ENCODE measurements at places on chromosomes 16 and 17.

DNA sequence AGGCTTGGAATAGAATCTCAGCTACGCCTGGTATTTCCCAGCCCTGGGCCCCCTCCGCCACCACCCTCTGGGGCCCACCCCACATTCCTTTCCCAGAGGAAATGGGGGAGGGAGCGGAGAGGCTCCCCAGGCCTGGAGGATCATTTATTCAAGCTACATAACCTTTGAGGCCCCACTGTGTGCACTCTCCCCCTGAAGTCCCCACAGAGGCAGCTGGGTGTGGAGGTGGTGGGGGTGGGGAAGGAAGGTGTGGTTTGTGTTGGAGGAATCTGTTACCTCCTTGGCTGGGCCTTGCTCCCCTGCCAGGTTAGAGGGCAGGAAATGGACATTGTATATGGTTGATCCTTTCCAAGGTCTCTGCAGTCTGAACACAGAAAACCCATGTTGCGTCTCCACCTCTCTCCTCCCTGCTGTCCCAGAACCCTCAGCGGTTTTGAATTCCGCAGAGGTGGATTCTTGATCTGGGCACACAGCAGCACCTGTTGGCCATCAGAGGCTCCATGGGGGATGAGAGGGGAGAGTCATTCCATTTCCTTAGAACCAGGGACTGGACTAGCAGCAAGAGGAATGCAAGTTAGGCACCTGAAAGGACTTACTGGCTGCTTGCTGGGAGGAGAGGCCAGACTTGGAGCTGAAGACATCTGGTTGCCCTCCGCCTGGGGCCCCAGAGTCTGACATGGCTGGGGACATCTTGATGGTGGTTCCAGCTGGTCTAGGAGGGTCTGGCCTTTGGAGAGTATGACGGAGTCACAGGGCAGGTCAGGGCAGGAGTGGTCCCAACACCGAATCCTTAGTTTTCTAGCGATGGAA, 23.0 kb downstream of the ARHGAP23 start:
- no peak for DNase-seq

- no peak for DNase-seq
Measured at GRCh38 chr17:76262732-76263344, 2.3 kb upstream of the UBALD2 start.

DNA sequence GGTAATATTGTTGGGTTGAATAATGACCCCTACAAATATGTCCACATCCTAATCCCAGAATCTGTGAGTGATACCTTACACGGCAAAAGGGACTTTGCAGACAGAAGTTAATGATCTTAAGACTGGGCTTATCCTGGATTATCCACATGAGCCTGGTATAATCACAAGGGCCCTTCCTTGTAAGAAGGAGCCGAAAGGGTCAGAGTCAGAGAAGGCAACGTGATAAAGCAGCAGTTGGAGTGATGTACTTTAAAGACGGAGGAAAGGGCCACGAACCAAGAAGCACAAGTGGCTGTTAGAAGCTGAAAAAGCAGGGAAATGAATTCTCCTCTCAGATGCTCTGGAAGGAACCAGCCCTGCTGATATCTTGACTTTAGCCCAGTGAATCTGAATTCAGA, 137.8 kb downstream of the UTP18 start:
- DNase-seq: no peak

GRCh38 chr16:49335828-49336227, 37.8 kb upstream of the C16orf78 start:
- no peak for DNase-seq

- no peak for DNase-seq
Measured at GRCh38 chr16:49168126-49168525, 113.5 kb downstream of the CBLN1 start.

DNA sequence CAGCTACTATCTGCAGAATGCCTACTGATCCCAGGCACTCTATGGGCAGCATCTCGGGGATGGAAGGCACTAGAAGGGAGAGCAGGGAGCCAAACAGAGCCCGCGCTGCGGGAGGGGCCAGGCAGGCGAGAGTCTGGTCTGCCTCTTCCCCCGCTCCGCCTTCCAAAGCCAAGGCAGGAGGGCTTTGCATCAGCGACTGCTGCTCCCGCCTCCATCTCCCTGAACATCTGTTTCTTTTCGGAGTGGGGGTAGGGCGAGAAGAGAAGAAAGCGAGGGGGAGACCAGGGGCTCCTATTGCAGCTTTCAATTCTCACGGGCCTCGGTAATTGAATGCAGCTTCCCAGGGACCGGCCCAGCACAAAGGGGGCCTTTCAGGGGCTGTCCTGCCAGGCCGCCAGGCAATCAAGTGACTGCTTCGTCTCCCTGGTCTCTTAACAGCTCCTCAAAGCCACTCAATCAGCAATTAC, 31.4 kb upstream of the CDC42EP4 start:
- no peak for DNase-seq

DNA sequence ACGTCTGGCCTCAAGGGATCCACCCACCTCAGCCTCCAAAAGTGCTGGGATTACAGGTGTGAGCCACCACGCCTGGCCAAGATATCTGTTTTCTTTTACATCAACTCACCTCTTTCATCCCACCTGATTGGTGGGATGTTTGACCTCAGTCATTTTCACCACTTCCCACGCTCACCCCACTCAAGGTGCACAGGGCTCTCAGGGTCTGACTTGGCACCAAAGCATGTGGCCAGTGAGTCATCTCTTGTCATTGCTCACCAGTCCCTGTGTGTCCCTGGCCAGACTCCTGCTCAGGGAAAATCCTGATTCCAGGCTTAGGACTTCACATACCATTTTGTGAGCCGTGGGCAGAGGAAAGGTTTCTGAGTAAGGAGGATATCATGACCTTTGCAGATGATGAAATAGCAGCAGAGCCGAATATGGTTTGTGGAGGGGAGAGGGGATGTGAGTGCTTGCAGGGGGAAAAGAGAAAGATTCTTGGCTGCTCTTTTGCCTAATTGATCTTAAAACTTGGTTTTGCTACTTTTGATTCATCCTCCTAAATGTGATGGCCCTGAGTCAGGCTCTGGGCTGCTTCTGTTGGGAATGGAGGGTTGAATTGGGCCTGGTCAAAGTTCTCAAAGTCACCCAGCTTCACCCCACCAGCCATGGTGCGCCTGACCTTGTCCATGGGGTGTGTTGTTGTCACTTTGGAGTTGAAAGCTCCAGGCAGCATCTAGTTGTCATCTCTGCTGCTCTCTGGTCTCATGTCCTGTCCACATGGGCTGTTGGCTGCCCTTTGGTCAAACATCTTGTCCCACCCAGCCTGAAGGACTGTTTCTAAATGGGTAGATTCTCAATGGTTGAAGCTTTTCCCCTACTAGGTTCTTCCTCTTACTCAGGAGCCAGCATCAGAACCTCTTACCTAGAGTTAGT, 6.0 kb upstream of the KCNH6 start:
- no peak for DNase-seq

DNA sequence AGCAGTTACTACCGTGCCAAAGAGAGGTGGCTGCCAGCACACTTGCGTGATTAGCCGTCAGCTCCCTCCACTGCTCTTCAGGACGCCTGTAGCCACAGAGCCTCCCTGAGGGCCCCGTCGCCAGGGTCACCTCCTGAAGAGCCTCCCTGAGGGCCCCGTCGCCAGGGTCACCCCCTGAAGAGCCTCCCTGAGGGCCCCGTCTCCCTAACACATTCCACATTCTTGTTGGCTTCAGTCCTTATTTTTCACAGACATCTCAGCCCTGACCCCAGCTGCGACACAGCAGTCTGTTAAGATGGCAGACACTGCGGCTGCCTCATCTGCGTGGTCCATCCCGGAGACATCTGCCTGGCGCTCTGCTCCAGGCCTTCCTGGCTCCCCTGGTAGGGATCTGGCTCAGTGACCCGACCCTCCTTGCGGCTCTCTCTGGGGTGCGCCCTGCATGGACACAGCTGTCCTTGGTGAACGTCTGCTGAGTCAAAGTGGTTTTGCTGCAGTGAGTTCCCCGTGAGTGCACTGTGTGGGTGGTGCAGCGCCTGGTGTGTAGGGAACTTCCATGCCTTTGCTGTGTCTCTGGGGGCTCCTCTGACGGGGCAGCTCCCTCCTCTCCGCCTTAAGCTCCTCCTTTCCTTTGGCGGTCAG, 11.4 kb downstream of the ACSF3 start:
- no peak for DNase-seq

- no peak for DNase-seq
Measured at GRCh38 chr17:63476854-63477479, at the start of gene ACE. TSS of gene ACE (plus strand) at chr17:63477061. CDS start at chr17:63477095, 34 bp downstream.

GRCh38 chr16:85231959-85232358, 119.7 kb upstream of the CIBAR2 start:
- no peak for DNase-seq

- peak; percentile 3 for DNase-seq
Measured at GRCh38 chr16:49700251-49701064, 155.5 kb downstream of the ZNF423 start.

DNA sequence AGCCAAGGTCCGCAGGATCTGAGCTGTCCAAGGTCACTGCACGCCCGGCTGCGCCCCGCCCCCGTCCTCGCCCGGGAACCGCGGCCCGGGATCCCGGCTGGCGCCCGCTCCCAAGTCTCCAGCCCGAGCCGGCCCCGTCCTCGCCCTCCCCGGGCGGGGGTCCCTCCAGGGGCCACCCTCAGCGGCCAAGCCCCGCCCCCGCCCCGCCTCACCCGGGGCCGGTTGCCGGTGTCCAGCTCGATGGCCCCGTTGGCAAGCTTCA, 216 bp downstream of the VPS9D1 start:
- DNase-seq: no peak

DNA sequence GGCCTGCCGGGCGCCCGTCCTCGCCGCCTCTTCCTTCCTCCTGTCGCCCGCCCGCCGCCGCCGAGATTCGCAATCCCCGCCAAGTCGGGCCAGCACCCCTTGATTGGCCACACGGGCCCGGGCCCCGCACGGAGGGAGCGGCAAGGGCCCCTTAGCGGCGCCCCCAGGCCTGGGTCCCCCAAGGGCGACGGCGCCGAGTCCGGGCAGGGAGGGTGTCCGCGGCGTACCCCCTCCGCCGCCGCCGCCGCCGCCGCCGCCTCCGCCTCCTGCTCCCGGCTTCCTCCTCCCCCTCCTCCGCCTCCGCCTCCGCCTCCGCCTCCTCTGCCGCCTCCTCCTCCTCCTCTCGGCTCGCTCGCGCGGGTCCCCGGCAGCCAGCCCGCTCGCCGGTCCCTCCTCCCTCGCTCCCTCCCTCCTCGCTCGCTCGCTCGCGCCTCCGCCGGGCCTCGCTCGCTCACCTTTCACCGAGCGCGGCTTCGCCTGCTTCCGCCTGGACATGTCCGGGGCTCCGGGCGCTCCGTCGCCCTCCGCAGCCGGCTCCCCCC, 561 bp downstream of the ZNF423 start:
- DNase-seq: no peak

DNA sequence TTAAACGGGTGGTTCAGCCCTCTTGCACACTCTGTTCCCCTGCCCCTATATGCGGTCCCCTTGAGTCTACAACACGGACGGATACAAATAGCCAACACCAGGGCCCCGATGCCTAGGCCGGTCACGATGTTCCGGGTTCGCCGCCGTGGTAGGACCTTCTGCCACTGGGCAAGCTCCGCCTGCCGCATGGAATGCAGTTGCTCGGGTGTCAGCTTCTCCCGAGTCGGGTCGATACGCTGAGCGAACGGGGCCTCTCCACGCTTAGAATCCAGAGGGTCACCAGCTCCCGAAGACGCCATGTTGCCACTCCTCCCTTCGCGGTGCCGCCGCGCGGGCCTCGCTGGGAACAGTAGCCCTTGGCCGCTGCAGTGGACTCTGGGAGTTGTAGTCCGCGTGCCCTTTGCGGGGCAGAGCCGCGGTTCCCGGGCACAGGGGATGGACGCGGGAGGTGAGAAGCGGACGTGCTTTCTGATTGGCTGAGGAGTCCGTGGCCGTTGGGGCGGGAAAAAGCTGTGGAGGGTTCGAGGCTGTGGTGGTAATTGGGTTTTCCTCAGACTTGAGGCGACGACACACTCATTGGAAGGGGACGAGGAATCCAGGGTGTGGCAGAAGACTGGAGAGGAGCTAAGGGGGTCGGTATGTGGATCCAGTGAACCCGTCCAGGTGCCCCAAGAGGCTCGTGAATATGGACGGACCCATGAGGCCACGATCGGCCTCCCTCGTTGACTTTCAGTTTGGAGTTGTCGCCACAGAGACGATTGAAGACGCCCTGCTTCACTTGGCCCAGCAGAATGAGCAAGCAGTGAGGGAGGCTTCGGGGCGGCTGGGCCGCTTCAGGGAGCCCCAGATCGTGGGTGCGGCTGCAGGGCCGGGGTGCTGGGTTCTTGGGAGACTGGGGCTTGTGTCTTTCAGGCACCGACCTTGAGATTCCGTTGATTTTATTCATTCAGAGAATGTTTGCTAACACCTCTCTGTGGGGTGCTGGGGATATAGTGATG, at the start of the genes CNTD1 and COA3:
CNTD1 (plus strand) TSS at position 479 of the 998 bp plus-strand sequence; CDS start at position 686, 207 bp downstream.
COA3 (minus strand) TSS at position 322 of the 998 bp plus-strand sequence; CDS start at position 299, 23 bp downstream.
- DNase-seq: peak; percentile 79

- DNase-seq: no peak
Measured at GRCh38 chr16:87715658-87716057, 50.1 kb downstream of the KLHDC4 start.

- DNase-seq: no peak
Measured at GRCh38 chr16:920051-920681, 50.6 kb downstream of the LMF1 start.

GRCh38 chr17:71900621-71901229, 220.1 kb upstream of the SOX9 start:
- no peak for DNase-seq

DNA sequence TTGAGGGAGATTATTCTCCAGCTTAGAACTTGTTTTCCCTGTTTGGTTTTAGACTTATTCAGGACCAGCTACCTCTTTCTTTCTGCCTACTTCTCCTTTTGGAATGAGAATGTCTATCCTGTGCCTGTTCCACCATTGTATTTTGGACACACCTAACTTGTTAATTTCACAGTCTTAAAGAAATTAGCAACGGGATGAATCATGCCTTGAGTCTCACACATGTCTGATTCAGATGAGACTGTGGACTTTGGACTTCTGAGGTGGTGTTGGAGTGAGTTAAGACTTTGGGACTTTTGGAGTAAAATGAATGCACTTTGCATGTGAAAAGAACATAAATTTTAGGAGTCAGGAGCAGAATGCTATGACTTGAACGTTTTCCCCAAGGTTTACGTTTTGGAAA, 581.4 kb downstream of the CDH11 start:
- DNase-seq: no peak

GRCh38 chr17:36602030-36602748, 806 bp downstream of the MRM1 start:
- DNase-seq: no peak

- no peak for DNase-seq
Measured at GRCh38 chr17:3782751-3783150, 18.2 kb downstream of the ITGAE start.

- DNase-seq: no peak
Measured at GRCh38 chr16:50234771-50235556, 31.4 kb upstream of the ADCY7 start.

- DNase-seq: no peak
Measured at GRCh38 chr17:70560471-70560870, 391.1 kb downstream of the KCNJ2 start.

DNA sequence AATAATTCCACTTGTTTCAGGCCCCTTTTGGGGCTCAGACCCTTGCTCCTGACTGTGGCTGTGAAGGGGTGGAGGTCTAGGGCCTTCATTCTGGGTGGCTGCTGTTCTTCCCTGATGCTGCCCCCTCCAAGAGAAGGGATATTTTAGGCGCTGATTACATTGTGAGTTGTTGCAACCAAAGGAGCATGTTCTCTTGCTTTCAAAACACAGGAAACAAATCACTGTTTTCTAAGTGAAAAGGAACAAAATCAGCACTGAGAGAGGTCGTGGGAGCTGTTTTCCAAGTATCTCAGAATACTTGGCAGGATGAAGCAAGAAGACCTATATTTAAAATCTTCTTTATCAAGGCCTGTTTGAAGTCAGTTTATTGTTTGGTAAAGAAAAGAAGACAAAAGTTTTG, 25.3 kb upstream of the SEC14L1 start:
- DNase-seq: no peak

GRCh38 chr17:38324772-38325171, 19.0 kb downstream of the GPR179 start:
- no peak for DNase-seq

Data from hematopoietic multipotent progenitor cell treated with erythropoietin and hydrocortisone succinate and interleukin-3 and kit ligand, for 15 days (in vitro differentiated cells).